Thymus (tissue), 14 donors: ENCODE measurements at places on chromosomes 13 and 19.

DNA sequence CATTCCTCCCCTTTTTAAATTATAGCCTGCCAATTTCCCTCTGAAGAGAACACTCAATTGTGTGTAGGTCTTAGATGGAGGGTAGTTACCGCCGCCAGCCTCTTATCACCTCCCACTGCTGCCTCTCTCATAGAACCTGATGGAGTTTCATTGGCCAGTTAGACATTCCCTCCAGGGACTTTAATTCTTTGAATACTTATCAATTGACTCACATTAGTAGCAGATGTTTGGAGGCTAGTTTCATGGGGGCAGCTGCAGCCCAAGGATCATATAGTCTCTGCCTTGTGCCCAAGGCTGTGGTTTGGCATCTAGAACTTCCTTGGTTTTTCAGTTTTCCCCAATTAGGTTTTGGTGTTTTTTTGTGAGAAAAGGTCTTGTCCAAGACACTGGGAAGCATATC is 318.9 kb upstream of the HTR2A start:
- no peak for DNase-seq

DNA sequence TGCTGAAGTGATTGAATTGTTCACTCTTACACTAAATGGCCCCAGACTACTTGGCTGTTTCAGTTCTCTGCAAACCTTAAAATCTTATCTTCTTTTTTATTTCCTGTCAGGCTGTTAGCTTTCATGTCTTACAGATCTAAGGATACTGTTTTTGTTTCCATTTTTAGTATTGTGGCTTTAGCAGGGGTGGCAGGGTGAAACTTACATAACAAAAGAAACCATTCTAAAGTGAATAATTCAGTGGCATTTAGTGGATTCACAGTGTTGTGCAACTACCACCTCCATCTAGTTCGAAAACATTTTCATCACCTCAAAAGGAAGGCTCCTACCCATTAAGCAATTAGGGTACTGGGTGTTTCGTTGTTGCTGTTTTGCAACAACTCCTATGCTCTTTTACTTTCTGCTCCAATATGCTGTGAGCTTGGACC is 19.8 kb downstream of the TMEM272 start:
- DNase-seq = peak; percentile 66

GRCh38 chr13:98274921-98275487 is 97.9 kb upstream of the RNF113B start:
- DNase-seq = no peak

DNA sequence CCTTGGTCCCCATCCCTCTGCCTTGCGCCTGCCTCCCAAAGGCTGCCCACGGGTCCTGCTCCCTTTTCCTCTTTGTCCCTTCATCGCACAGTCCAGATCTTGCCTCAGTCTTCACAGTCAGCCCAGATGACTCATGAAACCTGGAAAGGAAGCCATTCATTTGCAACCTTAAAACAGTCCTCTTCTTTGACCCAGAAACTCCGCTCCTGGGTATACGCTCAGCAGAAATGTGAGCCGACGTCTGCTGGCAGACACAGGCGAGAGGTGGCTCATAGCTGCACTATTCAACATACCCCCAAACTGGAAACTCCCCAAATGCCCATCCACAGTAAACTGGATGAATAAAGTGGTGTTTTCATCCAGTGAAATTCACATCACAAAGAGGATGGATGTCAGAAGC is 13.6 kb upstream of the PEPD start:
- DNase-seq = no peak

GRCh38 chr13:113607889-113608635 is 23.5 kb downstream of the TFDP1 start:
- DNase-seq = no peak

- no peak for DNase-seq
Measured at GRCh38 chr19:42816894-42817293, 51.4 kb upstream of the PSG8 start.

- DNase-seq = no peak
Measured at GRCh38 chr13:26458196-26458749, 99.2 kb upstream of the WASF3 start.

DNA sequence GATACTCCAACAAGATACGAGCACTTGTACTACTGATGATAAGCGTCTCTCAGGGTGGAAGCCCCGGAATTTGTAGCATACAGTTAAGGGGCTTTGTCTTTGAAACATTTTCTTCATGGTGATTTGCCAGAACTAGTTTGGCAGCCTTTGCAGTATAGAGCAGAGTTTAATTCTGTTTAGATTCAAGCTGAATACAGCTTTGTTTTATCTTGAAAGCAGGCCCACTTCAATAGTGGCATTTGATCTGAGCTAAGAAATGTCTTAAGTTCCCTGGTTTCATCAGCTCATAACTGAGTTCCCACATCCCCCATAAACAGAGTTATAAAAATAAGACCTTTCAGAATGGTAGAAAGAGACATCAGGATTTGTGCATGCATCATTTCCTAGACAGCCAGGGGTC is 125.9 kb downstream of the MIPEP start:
- DNase-seq = no peak

- no peak for DNase-seq
Measured at GRCh38 chr13:25469169-25469525, 97.4 kb downstream of the ATP8A2 start.

GRCh38 chr13:85266771-85267170 is 532.4 kb downstream of the SLITRK6 start:
- no peak for DNase-seq

DNA sequence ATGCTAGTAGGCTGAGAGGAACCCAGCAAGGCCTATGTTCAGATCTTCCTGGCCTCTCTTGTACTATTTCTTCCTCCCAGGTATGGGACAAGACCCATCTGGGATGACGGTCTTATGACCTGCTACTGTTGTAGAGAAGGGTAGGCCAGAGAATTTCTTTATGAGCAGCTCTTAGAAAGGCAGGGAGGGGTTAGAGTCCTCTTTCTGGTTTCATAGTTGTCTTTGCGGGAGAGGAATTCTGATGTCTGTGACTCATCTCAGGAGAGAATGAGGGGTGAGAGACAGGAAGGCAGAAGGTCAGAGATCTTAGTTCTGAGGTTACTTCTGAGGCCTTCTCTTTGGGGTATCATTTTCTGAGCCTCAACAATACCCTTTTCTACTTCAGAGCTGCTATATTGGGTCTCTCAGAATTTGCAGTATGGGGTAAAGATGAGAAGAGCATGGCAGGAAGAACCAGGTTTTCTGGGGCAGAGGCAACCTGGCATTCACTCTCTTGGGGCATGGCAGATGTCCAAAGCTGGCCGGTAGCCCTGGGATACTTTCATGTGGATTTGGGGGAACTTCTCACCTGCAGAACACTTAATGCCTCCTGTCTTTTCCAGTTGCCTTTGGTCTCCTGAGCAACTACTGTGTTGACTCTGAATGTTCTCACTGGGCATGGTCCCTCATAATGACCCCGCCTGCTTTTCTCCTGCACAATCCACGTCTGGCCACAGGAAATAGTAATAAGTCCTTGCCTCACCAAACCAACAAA is 154.4 kb downstream of the GGACT start:
- DNase-seq = no peak
